Ammon's horn (tissue), 1 donor: ENCODE measurements at places on chromosomes 7 and 10.

DNA sequence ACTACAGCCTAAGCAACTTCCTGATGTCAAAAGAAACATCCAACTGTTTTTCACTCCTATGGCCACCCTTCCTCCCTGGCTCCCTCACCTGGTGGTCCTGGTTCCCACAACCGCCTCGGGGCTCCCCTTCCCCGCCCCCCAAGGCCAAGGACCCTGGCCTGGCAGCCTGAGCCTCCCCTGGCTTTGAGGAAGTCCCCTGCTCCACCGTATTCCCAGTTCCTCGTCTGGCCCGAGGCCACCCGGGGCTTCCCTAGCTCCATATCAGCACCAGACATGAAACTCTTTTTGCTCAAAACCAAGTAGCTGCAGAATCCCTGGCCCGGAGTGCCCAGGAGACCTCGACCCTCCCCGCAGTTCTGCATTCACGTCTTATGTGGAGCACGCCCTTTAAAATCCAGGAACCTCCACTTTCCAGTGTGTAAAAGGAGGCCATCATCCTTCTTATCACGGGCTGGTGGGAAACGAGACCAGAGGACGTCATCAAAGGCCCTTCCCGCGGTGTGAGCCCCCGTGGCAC lies 82.9 kb downstream of the PRKAG2 start:
- no peak for DNase-seq

DNA sequence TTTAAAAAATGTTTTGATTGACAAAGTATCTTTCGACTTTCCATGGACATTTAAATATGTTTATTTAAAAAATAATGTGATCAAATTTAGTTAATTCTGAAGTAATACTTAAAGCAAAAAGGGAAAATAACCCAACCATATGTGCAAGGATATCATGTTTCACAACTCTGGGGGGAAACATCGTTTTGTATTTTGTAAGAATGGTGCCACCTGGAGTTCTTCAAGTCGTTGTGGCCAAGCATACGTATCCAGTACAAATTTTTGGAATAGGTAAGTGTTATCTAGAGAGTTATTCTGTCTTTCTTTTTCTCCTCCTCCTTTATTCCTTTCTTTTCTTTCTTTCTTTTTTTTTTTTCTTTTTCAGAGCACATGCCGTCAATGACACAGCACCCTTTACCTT lies 176.2 kb upstream of the CSTF2T start:
- no peak for DNase-seq

DNA sequence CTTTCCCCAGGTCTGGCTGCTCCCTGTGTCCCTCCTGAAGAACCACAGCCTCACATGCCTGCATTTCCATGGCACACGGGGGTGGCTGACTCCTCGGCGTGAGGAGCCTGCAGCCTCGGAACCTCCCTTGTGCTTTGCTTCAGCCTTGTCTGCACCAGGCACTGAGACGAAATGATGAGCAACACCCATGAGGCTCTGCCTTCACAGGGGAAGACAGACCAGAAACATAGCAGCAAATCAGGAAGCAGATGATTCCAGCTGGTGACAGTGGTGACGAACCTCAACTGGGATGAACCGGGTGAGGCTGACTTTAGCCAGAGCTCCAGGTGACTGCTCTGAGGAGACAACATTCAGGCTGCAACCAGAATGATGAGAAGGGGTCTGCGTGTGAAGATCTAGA lies 84.5 kb upstream of the SMNDC1 start:
- no peak for DNase-seq

DNA sequence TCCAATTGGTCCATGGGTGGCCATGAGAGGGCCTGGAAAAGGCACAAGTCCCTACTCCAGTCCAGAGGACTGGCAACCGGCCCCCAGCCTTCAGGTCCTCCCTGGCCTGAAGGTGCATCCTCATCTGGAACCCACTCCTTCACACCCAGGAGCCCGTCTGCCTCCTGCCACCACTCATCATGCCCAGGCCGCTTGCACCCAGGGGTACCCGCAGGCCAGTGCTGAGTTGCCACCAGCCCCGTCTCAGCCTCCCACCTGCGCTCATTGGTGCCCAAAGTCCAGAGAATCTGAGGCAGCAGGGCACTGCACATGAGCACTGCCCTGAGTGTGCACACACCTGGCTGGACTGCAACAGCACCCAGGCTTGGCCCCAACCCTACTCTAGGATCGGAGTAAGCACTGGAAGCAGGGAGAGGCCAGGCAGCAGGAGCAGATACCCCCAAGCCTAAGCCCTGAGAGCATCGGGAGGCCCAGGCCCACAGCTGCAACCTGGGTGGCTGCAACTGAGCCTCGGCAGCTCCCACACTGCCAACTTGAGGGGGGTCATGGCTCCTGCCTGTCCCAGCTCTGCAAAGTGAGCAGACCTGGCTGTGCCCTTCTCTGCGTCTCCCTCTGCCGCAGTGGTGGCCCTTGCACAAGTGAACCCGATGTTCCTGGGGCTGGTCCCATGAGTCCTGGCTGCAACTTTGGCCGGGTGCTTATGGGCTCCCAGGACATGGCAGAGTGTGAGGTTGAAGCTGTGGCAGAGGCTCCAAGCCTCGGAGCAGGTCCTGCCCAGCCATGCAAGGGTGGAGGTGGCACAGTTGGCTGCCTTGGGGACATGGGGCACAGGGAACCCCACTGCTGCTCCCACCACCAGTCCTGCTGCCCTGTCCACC lies 44.3 kb downstream of the TCERG1L start:
- no peak for DNase-seq

GRCh38 chr7:140084142-140084655 lies 21.4 kb upstream of the PARP12 start:
- DNase-seq: no peak

DNA sequence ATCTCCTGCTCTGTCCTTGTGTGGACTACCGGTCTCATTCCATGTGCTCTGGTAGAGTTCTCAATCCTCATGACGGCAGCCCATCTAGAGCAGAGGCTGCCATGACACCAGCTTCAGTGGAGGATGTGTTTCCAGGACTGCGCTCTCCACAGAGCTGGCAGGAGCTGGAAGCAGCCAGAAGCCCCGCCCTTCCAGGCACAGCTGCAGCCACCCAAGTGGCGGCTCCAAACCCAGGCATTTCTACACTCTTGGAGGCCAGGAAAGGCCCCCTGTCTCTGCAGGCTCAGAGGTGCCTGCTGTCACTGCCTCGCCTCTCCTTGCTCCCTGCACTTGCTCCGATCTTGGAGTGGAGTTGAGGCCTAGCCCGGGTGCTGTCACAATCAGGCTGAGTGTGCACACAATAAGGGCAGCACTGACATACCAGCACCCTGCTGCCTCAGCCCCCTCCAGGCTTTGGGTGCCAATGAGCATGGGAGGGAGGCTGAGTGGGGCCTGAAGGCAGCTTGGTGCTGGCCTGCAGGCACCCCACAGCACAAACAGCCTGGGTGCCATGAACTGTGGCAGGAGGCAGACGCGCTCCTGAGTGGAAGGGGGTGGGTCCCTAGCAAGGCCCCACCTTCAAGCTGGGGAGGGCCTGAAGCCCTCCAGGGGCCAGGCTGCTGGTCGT lies 122.1 kb downstream of the LRRN3 start:
- DNase-seq: no peak
